ENCODE measurements at places on chromosomes 13 and 19. TPM values are rescaled to one million over a fixed set of nuclear protein-coding genes. Genes with fewer than 3 reads are reported as not detected.

The MUC16 gene
- total RNA-seq, result 0.02 TPM

DNA sequence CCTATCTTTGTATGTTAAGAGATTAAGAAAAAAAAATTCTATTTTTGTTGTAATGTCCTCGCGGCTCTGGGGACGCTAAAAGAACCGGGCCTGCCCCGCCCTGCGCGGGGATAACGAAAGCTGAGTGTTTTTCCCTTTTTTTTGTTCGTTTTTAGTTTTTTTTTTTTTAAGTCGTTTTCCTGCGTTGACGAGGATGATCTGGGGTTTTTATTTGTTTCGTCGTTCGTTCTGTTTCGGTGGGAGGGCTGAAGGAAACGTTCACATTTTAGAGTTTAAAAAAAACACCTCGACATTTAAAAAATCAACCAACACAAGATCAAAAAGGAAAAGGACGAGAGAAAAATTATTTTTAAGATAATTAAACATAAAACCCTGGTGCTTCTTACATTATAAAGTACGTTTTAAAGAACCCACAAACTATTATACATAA is 5.6 kb downstream of the LYL1 start:
- peak overlapping the region; percentile 40 for H3K27ac ChIP-seq
- no peaks in the 10 kb centered on the region for H3K27me3 ChIP-seq
- peak overlapping the region; percentile 2 for H3K4me3 ChIP-seq
- peaks cover 17% of the 10 kb centered on the region for H3K4me1 ChIP-seq
- DNase-seq, result no peak
- H3K36me3 ChIP-seq, result no peaks in the 10 kb centered on the region

DNA sequence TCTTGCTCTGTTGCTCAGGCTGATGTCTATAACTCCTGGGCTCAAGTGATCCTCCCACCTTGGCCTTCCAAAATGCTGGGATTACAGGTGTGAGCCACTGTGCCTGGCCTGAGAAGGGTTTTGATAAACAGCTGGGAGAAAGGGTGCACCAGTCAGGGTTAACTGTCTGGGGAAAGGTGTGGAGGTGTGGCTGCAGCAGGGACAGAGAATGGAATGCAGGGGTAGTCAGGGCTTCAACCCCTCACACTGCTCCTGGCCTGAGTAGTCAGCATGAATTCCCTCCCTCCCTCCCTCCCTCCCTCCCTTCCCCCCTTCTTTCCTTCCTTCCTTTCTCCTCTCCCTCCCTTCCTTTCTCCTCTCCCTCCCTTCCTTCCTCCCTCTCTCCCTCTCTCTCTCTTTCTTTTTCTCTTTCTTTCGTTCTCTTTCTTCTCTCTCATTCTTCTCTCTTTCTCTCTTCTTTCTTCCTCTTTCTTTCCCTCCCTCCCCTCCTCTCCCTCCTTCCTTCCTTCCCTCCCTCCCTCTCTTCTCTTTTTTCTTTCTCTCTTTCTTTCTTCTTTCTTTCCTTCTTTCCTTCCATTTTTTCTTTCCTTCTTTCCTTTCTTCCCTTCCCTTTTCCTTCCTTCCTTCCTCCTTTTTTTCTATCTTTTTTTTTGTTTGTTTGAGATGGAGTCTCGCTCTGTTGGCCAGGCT is 16.0 kb downstream of the MYO1F start:
- H3K4me1 ChIP-seq, result no peaks in the 10 kb centered on the region
- no peak for DNase-seq
- H3K27me3 ChIP-seq, result no peaks in the 10 kb centered on the region
- H3K27ac ChIP-seq, result no peak overlapping the region
- no peaks in the 10 kb centered on the region for H3K36me3 ChIP-seq

- no peaks in the 10 kb centered on the region for H3K27me3 ChIP-seq
- DNase-seq, result no peak
- peaks cover 6% of the 10 kb centered on the region for H3K36me3 ChIP-seq
- H3K4me3 ChIP-seq, result no peak overlapping the region
- no peak overlapping the region for H3K27ac ChIP-seq
These were observed 10.9 kb upstream of the CERS1 start for GRCh38 chr19:18906605-18907519.

DNA sequence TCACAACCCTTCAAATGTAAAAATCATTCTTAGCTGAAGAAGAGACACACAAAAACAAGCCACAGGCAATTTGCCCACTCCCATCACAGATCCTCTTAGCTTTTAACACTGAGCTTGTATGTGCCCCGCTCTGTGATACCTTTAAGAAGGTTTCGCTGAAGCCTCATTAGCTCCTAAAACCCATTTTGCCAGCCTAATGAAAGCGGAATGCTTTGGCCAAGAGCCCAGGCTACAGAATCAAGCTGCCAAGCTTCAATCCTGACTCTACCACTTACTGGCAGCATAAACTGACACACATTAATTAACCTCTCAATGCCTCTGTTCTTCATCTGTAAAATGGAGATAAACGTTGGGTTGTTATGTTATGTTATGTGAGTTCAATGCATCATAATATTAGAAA is 10.5 kb downstream of the ZNF112 start:
- no peak for DNase-seq
- no peak overlapping the region for H3K4me3 ChIP-seq
- no peaks in the 10 kb centered on the region for H3K4me1 ChIP-seq
- no peak overlapping the region for H3K27ac ChIP-seq

Data from colonic mucosa (tissue), 4 donors.